Vagina (tissue), 2 donors: ENCODE measurements at places on chromosomes 7 and 10. TPM values are rescaled to one million over a fixed set of nuclear protein-coding genes. Genes with fewer than 3 reads are reported as not detected.

DNA sequence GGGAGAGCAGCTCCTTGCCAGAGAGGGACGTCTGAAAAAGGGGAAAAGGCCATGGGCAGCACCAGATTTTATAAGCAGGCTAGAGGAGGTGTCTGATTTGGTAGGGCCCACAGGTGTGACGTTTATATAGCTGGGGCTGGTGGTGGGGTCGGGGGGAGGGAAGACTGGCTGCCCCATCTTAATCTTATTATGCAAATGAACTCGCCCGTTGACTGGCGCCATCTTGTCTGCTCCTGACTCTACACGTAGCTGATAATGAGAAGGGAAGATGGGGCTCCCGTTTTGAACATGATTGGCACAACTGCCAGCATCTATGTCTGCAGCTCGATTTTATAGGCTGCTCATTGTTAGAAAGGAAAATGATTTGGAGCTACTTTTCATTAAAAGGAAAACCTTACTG is 28.6 kb upstream of the CADPS2 start:
- no peak overlapping the region for H3K4me3 ChIP-seq
- DNase-seq = no peak
- no peaks in the 10 kb centered on the region for H3K27me3 ChIP-seq
- no peaks in the 10 kb centered on the region for H3K36me3 ChIP-seq
- no peaks in the 10 kb centered on the region for H3K4me1 ChIP-seq

- H3K36me3 ChIP-seq = no peaks in the 10 kb centered on the region
- no peaks in the 10 kb centered on the region for H3K27me3 ChIP-seq
- H3K27ac ChIP-seq = no peak overlapping the region
- no peaks in the 10 kb centered on the region for H3K4me1 ChIP-seq
- DNase-seq = no peak
- no peak overlapping the region for H3K4me3 ChIP-seq
Measured at GRCh38 chr7:90551036-90551435, 45.1 kb upstream of the CDK14 start.

GRCh38 chr10:101116754-101117153 is 14.3 kb upstream of the TLX1 start:
- H3K27me3 ChIP-seq = peaks cover under 1% of the 10 kb centered on the region
- peaks cover 4% of the 10 kb centered on the region for H3K4me1 ChIP-seq
- no peak for DNase-seq
- no peak overlapping the region for H3K4me3 ChIP-seq
- no peaks in the 10 kb centered on the region for H3K36me3 ChIP-seq

- no peak overlapping the region for H3K27ac ChIP-seq
- no peak overlapping the region for H3K4me3 ChIP-seq
- no peaks in the 10 kb centered on the region for H3K4me1 ChIP-seq
- no peak for DNase-seq
Measured at GRCh38 chr10:123859653-123860050, 32.0 kb downstream of the CPXM2 start.

The NME8 gene
- not detected for total RNA-seq

DNA sequence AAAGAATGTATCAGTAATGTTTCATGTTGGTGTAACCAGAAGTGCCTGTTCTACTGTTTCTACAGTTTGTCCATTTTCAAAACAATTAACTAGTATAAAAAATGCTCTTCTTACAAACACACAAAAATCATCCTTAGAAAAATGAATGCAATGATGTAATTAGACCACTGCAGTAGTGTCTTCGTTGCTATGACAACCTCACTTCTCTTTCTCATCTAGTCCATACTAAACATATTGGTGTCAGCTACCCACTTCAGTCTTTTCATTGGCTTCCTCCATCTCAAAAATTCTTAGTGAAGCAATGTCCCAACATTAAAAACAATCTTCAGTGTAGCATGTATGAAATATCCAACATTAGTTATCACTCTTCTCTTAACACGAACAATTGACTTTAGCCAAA is 1265.8 kb downstream of the REEP3 start:
- no peak overlapping the region for H3K4me3 ChIP-seq
- no peak overlapping the region for H3K27ac ChIP-seq
- no peaks in the 10 kb centered on the region for H3K27me3 ChIP-seq
- no peaks in the 10 kb centered on the region for H3K36me3 ChIP-seq
- H3K4me1 ChIP-seq = no peaks in the 10 kb centered on the region
- DNase-seq = no peak

DNA sequence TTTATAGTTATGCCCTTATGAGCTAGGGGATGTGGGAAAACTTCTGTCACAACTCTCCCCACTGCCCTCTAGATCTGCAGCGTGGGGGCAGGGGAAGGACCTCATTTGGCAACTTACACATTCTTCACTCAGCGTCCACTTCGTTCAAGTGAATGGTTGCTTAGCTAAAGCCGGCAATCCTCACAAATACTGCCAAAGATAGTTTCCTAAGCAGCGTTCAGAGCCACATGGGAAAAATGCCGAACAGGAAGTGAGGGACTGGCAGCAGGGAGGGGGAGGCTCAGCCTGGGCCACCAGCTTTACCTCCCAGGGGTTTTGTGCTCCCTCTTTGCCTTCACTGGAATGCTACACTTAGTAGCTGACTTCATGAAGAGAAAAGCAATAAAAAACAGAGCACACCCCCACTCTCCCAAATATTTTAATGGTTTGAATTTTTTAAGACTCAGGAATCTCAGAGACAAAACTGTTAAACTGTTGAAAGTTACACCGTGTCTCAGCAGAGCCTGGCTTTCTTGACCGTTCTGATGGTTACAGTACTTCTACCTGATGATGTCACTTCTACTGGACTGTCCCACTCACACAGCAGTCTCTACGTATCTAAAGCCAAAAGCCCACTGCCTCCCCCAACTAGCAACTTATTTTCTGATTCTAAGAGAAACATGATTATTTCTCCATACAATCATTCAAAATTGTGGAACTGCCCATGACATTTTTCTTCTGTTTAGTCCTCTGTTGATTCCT is 10.4 kb downstream of the GRM3 start:
- H3K4me1 ChIP-seq = no peaks in the 10 kb centered on the region
- DNase-seq = no peak
- no peaks in the 10 kb centered on the region for H3K36me3 ChIP-seq
- H3K27ac ChIP-seq = no peak overlapping the region
- H3K27me3 ChIP-seq = no peaks in the 10 kb centered on the region

GRCh38 chr7:152347888-152348287 is 87.9 kb downstream of the KMT2C start:
- H3K36me3 ChIP-seq = no peaks in the 10 kb centered on the region
- no peak overlapping the region for H3K4me3 ChIP-seq
- peaks cover 1% of the 10 kb centered on the region for H3K4me1 ChIP-seq
- H3K27ac ChIP-seq = no peak overlapping the region
- H3K27me3 ChIP-seq = no peaks in the 10 kb centered on the region

The CFAP70 gene
- total RNA-seq = 1.5 TPM

GRCh38 chr10:472241-472910 is 217.1 kb downstream of the DIP2C start:
- H3K4me1 ChIP-seq = no peaks in the 10 kb centered on the region
- DNase-seq = no peak
- no peaks in the 10 kb centered on the region for H3K27me3 ChIP-seq
- peaks cover 14% of the 10 kb centered on the region for H3K36me3 ChIP-seq

DNA sequence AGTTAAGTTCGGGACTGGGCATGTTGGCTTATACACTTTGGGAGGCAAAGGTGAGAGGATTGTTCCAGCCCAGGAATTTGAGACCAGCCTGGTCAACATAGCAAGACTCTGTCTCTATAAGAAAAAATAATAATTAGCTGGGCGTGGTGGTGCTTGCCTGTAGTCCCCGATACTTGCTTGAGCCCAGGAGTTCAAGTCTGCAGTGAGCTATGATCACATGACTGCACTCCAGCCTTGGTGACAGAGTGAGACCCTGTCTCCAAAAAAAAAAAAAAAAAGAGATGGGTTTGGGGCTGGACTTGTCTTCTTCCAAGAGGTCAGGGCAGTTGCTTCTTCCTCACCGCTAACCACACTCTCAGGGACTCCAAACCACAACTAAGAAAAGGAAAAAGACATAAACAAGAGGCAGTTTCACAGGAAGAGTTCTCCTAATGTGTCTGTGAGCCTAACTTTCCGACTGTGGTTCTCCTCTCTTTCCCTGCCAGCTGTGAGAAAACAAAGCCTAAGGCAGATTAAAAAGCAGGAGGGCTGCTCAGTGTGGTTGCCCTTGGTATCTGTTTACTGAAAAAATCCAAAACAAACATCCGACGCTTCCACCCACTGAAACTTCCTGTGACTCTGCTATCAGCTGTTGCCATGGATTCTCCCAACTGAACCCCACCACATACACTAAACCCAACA is 2.4 kb upstream of the SERPINE1 start:
- H3K4me1 ChIP-seq = peaks cover 60% of the 10 kb centered on the region
- no peak overlapping the region for H3K4me3 ChIP-seq
- H3K36me3 ChIP-seq = no peaks in the 10 kb centered on the region
- no peaks in the 10 kb centered on the region for H3K27me3 ChIP-seq
- H3K27ac ChIP-seq = peak overlapping the region; percentile 81
- DNase-seq = no peak

- peak overlapping the region; percentile 83 for H3K4me3 ChIP-seq
- peak overlapping the region; percentile 95 for H3K27ac ChIP-seq
- DNase-seq = no peak
- H3K27me3 ChIP-seq = no peaks in the 10 kb centered on the region
Measured at GRCh38 chr10:121975295-121976086, 474 bp upstream of the NSMCE4A start.

DNA sequence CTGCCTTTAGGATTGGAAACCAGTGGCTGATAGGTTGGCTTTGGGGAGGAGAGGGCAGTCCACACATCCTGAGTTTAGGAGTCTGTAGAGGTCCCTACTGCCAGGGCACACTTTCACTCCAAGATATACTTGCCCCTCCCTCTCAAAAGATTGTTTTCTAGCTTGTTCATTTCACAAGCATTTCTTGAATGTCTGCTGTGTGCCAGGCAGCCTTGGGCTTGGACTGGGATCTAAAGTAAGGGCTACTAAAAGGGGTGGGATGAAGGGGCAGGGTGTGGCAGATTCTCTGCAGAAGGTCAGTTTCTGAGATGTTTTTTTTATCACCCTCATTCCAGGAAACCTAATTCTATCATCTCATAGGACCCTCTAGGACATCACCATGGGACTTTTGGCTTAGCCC is 272.4 kb downstream of the SKAP2 start:
- no peak overlapping the region for H3K4me3 ChIP-seq
- no peaks in the 10 kb centered on the region for H3K27me3 ChIP-seq
- H3K4me1 ChIP-seq = no peaks in the 10 kb centered on the region

GRCh38 chr7:70620333-70621055 is 511.4 kb upstream of the GALNT17 start:
- no peak for DNase-seq
- H3K27ac ChIP-seq = no peak overlapping the region
- no peaks in the 10 kb centered on the region for H3K27me3 ChIP-seq
- no peaks in the 10 kb centered on the region for H3K4me1 ChIP-seq
- H3K36me3 ChIP-seq = no peaks in the 10 kb centered on the region

DNA sequence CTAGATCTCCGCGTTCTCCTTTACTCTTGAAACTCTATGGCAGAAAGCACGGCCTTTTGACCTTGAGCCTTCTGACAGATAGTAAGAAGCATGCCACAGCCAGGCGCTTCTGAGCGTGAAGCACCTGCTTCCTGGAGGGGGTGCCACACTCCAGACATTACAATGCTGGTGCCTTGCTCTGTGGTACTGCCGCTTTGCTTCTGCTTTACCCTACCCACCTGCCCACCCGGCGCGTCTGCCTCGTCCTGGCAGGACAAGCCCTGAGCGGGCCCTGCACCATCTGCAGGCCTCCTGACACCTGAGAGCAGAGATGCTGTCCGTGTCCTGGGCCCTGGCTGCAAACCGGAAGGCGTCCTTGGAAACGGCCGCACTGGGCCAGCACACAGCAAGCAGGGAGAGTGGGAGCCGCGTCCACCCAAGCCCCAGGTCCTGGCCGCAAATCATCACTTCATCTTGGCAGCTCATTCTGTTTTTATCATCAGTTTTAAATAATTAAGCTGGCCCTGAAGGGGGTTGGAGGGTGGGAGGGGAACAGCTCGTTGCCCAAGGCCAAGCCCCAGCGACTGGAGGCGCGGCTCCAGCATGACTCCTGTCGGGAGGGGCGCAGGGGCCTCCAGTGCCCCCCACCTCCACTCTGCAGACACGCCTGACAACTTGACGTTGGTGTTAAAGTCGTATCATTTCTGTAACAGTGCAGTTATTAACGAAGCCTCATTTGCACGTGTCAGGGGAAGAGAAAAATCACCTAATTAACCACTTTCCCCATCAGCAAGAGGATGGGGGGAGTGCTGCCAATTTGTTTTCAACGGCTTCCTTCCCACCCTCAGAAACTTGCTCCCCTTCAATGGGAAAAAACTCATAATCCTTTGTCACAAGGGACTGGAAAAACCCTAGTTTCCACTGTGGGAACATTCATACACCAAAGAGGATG is 132.2 kb downstream of the MAD1L1 start:
- H3K36me3 ChIP-seq = no peaks in the 10 kb centered on the region
- H3K27me3 ChIP-seq = no peaks in the 10 kb centered on the region
- no peak for DNase-seq

The FAM3C gene
- total RNA-seq = 36.1 TPM

- peak overlapping the region; percentile 98 for H3K4me3 ChIP-seq
- H3K27me3 ChIP-seq = no peaks in the 10 kb centered on the region
- no peaks in the 10 kb centered on the region for H3K36me3 ChIP-seq
- DNase-seq = no peak
- peak overlapping the region; percentile 89 for H3K27ac ChIP-seq
- peaks cover 58% of the 10 kb centered on the region for H3K4me1 ChIP-seq
Measured at GRCh38 chr7:55020466-55020871, 1.7 kb downstream of the EGFR start.
